Cardiac septum (tissue), 1 donor: ENCODE measurements at places on chromosomes 16 and 17. TPM values are rescaled to one million over a fixed set of nuclear protein-coding genes. Genes with fewer than 3 reads are reported as not detected.

- no peak for DNase-seq
These were observed 89.1 kb downstream of the NLK start for GRCh38 chr17:28131599-28131998.

GRCh38 chr16:70398177-70398743 lies 40.6 kb downstream of the ST3GAL2 start:
- DNase-seq, result no peak

DNA sequence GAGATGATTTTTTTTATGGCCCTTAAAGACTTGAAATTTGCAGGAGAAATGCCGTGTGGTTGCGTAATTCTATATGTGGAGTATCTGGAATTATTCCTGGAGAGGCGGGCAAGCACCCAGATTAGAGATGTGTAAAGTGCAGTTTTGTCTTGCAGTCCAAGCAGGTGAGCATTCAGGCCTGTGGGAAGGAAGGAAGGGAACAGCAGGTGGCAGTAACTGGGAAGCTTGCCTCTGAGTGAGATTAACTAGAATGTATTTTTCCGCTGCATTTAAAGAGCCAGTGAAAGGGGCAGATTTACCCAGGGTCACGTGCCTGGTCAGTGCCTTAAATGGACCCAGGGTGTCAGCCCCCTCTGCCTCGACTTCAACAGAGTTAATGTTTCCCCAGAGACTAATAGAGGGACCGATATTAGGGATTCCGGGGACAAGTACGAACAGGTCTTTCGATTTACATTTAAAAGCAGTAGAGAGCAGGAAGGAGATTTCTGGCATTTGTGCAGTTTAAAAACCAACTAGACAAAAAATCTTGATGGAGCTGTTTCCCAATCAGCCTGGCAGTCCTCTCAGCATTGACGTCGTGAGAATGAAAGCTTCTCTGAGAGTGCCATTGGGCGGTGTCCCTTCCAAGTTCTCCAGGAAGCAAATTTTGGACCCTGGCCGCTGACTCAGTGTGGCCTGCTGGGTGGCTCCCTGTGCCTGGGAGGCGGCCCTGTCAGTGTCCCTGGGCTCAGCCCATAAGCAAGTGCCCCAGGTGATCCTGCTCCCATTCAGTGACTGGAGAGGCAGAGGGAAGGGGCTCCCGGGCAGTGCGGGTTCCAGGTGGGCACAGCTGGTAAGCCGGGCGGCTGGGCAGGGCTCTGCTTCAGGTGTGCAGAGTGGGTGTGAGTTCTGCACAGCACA lies 38.2 kb downstream of the KSR1 start:
- DNase-seq, result no peak

GRCh38 chr16:15835136-15835878 lies 21.5 kb downstream of the MYH11 start:
- DNase-seq, result no peak

GRCh38 chr17:77465358-77466041 lies 324.7 kb downstream of the SEC14L1 start:
- DNase-seq, result peak; percentile 92

- no peak for DNase-seq
These were observed 57.2 kb downstream of the NUP93 start for GRCh38 chr16:56787167-56787566.

- DNase-seq, result peak; percentile 54
These were observed 30.0 kb downstream of the FOXL1 start for GRCh38 chr16:86608301-86608747.

- no peak for DNase-seq
These were observed 154.8 kb downstream of the VPS53 start for GRCh38 chr17:559551-560431.

DNA sequence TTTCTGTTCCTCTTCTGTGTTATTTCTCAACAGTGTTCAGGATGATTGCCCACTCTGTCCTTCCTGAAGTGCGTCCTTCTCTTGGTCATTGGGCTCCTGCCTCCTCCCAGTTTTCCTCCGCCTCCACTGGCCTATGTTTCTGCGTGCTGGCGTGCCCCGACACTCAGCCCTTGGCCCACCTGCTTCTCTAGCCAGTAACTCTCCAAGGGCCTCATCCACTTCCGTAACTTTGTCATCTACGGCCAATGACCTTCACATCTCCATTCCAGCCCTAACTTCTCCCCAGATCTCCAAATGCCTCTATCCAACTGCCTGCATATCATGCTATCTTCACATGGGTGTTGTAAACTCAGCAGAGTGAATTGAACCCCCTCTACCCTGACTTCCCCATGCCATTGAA lies 39.6 kb upstream of the RPL38 start:
- peak; percentile 12 for DNase-seq

DNA sequence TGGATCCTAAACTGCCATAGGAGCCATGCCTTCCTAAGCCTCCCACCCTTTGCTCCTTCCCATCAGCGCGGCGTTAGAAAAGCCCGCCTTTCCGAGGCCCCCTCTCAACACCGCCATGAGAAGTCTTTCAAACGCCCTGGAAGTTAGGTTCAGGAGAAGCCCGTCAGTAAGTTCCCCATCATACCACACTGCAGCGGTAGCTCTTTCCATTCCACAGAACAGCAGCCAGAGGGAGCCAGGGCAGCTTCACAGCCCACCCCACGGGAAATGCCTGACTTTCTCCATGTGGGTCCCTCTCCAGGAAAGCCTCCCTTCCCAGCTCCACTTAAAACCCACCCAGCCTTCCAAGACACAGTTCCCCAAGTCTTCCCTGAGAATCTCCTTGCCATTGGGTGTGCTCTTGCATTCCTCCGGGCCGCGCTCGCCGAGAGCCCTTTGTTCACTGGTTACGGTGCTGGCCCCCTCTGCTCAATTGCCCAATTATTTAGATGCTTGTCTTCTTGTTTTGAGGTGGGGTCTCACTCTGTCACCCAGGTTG lies 28.7 kb downstream of the KIAA0513 start:
- DNase-seq, result no peak

- DNase-seq, result no peak
These were observed 317 bp downstream of the TEFM start for GRCh38 chr17:30905742-30906100.

DNA sequence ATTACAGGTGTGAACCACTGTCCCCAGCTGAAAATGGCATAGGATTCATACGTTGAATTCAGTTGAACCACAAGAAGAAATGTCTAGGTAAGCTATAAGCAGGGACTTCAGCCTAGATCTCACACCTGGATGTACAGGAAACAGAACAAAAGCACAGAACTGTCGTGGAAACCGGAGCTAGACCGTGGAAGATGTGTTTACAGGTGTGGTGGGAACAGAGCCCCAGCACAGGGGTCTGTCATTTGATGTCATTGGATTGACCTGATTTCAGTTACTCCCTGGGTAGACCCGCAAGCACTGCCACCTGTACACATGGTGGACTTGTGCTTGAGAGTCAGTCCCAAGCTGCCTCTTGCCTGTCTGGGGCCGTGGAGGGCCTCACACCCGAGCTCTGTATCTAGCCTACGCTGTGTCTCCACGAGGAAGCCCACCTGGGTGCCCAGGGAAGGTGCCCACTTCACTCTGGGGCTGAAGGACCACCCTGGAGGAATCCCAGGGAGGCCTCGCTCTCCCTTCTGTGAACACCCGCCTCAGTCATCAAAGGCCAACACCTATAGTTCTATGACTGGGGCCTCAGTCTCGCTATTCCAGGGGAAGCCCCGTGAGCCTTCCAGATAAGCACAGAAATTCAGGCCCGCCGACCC lies 32.2 kb upstream of the MLKL start:
- DNase-seq, result no peak

DNA sequence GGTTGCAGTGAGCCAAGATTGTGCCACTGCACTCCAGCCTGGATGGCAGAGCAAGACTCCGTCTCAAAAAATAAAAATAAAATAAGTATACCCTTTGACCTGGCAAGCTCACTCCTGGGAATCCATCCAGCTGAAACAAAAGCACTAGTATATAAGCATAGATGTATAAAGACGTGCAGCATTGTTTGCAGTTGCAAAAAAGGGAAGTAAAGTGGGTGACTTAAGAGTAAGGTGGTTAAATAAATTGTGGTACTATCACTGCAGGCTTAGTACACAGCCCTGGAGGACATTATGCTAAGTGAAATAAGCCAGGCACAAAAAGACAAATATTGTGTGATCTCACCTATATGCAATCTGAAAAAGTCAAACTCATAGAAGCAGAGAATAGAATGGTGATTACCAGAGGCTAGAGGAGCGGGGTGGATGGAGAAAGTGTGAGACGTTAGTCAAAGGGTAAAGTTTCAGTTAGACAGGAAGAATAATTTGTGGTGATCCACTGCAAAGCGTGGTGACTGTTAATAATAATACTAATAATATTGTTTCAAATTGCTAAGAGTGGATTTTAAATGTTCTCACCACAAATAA lies 113.0 kb downstream of the MYO1D start:
- no peak for DNase-seq

DNA sequence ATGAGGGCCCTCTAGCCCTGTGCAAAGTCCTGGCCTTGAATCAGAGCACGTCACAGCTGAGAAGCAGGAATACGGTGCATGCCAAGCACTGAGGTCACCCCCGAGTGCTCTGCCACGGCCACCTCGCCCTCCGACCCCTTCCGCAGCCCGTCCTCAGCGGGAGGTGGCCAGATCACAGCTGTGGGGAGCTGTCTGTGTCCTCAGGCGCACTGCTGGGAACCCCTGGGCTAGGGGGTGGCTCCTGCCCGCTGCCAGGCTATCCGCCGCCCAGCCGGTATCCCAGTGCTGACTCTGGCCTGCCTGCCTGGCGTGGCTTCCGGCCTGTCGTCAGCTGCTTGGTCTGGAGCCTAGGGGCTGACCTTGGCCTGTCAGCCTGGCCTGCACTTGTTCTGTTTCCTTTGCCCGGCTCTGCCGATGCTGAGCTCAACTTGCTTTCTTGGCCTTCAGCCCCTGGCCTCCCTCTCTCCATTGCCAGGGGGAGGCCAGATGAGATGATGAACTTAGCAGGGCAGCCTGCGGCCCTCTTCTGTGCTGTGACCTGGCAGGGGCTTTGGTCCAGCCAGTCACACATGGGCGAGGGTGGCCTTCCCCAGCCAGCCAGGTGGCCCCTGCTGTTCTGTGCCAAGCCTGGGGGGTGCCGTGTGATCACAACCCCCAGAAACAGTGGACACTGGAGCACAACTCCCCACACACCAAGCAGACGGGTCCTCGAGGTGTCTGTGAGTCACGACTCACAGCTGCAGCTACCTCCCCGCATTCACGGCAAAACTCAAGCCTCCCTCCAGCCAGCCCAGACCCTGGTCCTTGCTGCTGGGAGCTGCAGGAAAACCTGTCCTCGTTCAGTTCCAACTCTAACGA lies 77.3 kb downstream of the ZDHHC7 start:
- peak; percentile 89 for DNase-seq

DNA sequence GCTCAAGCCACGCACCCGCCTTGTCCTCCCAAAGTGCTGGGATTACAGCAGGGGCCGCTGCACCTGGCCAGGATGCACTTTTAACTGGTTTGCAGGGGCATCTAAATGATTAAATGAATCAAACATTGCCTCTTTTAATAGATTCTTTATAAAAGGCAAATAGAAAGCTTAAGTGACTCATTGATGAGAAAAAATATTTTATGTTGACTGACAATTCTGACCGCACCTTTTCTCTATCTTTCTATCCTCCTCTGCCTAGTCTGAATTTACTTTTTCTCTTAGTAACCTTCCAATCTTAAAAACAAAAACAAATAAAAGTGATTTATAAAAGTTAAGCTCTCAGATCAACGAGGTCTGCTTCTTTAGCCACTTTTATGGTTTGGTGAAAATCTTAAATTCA lies 35.3 kb downstream of the SLC39A11 start:
- DNase-seq, result no peak

DNA sequence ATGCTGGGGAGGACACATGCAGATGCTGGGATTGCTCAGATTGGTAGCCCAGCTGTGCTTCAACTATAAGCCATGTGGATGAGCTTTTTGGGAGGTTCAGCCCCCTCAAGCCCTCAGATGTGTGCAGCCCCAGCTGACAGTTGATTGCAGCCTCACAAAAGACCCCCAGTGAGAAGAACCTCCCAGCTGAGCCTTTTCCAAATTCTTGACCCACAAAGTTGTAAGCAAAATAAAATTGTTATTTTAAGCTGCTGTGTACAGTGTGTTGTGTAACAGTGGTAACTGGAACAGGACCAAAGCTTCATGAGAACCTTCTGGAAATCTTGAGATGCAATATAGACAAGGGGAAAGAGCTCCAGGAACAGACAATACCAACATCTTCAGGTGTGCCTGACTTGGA lies 156.8 kb upstream of the IRX3 start:
- no peak for DNase-seq

DNA sequence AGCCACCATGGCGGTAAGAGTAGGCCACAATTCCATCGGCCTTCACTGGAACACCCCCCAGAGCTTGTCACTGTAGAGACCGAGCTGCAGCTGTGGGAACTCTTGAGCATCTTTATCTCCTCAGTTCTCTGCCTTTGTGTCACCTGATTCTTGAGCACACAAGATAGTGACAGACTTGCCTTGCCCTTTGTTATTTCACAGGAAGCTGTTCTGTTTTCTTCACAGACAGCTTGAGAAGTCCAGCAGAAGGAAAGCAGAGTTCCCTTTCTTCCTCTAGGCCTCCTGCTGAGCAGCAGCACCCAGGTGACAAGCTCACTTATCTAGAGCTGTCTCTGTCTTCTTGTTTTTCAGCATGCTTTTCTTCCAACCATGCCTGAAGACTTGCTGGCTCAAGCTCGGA lies 38.4 kb upstream of the ENDOV start:
- DNase-seq, result no peak

DNA sequence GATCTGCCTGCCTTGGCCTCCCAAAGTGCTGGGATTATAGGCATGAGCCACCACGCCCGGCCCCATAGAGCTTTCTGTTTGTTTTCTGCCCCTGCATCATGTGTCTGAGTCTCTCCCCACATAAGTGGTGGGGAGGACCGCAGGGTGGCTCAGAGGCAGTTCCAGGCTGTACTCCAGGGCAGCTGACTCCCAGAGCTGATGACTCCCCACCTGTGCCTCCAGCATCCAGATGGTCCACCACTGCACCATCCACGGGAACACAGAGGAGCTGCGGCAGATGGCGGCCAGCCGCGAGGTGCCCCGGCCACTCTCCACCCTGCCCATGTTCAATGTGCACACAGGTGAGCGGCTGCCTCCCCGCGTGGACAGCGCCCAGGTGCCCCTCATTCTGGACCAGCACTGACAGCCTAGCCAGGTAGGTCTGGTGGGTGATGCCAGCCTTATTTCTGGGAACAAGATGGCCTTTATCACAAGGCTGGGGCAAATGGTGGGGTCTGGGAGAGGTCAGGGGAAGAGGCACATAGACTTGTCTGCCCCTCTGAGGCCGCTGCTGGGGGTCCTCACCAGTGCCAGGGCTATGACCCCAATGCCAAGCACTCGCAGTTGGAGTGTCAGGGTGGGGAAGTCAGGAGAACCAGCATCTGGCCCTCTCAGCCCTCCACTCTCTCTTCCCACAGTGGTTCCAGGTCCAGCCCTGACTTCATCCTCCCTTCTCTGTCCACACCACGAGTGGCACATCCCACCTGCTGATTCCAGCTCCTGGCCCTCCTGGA lies 9.4 kb downstream of the SGCA start:
- no peak for DNase-seq

PTX4 gene
- not detected for total RNA-seq

DYNLL2 gene
- 79.4 TPM for total RNA-seq

DOC2B gene
- 6.4 TPM for total RNA-seq

SLC7A5 gene
- total RNA-seq, result 8.2 TPM

CAMKK1 gene
- total RNA-seq, result 5.2 TPM

UNC45B gene
- 259 TPM for total RNA-seq

MIS12 gene
- total RNA-seq, result 12.5 TPM

SHBG gene
- total RNA-seq, result 0.62 TPM

ITGA2B gene
- 1.7 TPM for total RNA-seq

FBXW10 gene
- total RNA-seq, result 0.51 TPM

VAT1L gene
- 49.4 TPM for total RNA-seq

QRICH2 gene
- total RNA-seq, result 1.8 TPM

RAMP2 gene
- 45.8 TPM for total RNA-seq

SOST gene
- 0.24 TPM for total RNA-seq

C1QTNF8 gene
- total RNA-seq, result not detected

NPIPB8 gene
- 0.59 TPM for total RNA-seq
